ENCODE measurements at places on chromosomes 12 and 14.

GRCh38 chr12:98211909-98212695 is 303.3 kb upstream of the TMPO start:
- peak; percentile 22 for DNase-seq

DNA sequence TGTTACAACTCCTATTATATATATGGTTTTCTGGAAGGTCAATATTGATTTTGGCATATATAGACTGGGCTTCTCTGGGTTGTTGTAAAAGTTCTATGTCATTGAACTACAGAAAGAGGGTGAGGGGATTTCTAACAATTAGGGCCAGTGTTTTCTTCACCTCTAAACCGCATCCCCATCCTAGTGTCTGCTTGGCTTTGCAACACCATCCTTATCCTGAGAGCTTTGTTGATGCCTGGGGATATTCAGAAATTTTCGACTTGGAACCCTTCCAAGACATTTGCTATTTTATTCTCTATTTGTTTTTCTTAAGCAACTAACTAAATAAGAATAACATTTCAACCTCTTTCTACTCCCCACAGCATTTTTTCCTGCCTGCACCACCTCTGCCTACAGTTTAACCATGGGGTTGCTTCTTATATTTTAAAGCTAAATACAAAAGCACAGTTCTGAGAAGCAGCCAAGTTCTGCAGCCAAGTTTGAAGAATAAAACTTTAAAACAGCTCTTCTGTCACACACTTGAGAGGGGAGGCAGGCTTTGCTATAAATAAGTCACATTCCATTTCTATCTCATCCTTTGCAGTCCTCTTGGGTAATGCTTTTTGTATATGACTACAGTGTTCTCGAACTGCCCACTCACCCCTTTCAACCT is 53.4 kb downstream of the RGS6 start:
- no peak for DNase-seq

GRCh38 chr12:94971923-94972322 is 31.6 kb downstream of the NDUFA12 start:
- no peak for DNase-seq

DNA sequence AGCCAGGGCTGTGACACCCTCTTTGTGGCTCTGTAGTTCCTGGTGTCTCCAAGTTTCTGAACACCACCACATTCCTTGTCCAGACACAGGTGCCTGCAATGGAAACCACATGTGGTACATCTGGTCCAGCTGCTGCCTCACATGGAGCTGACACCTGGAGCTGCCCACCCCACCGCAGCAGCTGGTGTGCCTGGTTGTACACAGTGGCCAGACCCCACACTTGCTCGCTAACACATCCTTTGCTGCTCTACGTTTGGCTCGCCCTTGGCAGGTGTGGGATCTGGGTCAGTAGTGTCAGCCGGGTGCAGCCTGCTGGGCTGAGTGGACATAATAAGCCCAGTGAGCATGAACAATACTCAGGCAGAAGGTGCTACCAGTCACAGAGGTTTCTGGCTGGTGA is 198.9 kb downstream of the ADGRD1 start:
- DNase-seq: no peak

Measured in Ammon's horn (tissue), 1 donor.